ENCODE measurements at places on chromosomes 4 and X.

DNA sequence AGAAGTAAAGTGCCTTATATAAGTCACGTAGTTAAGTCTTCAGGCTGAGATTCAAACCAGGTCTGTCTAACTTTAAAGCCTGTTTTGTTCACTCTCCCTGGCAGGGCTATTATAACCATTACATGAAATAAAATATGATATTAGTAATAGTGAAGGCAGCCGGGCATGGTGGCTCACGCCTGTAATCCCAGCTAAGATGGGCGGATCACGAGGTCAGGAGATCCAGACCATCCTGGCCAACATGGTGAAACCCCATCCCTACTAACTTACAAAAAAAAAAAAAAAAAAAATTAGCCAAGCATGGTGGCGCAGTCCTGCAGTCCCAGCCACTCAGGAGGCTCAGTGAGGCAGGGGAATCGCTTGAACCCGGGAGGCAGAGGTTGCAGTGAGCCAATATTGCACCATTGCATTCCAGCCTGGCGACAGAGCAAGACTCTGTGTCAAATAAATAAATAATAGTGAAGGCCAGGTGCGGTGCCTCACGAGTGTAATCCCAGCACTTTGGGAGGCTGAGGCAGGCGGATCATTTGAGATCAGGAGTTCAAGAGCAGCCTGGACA is 22.1 kb upstream of the SOWAHD start:
- no peak for DNase-seq

GRCh38 chr4:171785388-171785787 is 27.8 kb upstream of the GALNTL6 start:
- no peak for DNase-seq

GRCh38 chrX:46715530-46715929 is 43.4 kb downstream of the SLC9A7 start:
- no peak for DNase-seq

GRCh38 chr4:109803924-109804571 is 2.2 kb upstream of the CFI start:
- no peak for DNase-seq

GRCh38 chrX:115400960-115401359 is 111.4 kb downstream of the LUZP4 start:
- DNase-seq, result no peak

Data from AG04449 (cell line).